Fibroblast of the aortic adventitia (primary cell): ENCODE measurements at places on chromosomes 3 and 15. TPM values are rescaled to one million over a fixed set of nuclear protein-coding genes. Genes with fewer than 3 reads are reported as not detected.

DNA sequence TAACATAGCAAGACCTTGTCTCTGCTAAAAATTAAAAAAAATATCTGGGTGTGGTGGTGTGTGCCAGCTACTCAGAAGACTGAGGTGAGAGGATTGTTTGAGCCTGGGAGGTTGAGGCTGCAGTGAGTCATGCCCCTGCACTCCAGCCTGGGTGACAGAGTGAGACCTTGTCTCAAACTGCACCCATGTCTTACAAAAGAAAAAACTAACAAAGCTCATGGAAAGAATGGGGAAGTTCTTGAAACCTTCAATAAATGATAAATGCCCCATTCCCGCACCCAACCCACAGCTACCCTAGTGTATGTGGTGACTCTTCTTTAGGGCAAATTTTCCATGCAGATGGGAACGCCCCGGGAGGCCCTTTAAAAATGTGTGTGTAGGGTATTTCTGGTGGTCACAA is 28.3 kb downstream of the RPLP1 start:
- no peak for DNase-seq

DNA sequence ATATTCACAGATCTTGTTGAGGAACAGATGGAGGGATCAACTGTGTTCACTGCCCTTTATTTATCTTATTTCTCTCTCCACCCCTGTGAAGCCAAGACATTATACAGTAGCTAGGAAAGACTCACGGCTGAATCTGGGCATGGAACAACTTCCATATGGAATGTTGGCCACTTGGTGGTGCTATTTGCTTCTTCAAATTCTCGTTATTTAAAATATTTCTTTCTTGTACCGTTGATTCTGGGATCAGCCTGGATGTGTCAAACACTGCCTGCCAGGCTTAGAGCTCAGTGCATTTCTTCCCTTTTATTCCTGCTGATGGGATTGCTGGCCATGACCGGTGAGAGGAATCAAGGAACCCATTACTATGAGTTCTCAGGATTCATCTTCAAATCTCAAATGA is 17.5 kb upstream of the GASK1A start:
- peak; percentile 80 for DNase-seq

DNA sequence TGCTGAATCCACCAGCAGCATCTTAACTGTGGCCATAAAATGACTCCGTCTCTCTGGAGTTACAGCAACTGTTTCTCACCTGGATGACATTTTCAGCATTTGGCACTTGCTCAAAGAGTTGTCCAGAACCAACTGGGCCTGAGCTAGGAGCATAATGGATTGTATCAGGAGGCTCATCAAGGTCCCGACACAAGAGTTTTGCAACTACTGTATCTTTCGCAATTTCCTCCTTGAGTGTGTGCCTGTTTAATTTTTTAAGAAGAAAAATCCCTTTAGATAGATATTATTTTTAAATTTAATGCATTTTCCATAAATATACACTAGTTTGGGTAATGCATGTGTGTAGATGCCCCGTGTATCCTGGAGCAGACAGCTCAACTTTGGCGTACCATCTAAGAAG is 44.3 kb upstream of the C3orf49 start:
- peak; percentile 16 for DNase-seq

RGMA gene
- total RNA-seq: 3.1 and 6.1 TPM in 2 replicates
